Fibroblast of the aortic adventitia (primary cell): ENCODE measurements at places on chromosomes 13 and 19.

- no peak for DNase-seq
These were observed 53.0 kb downstream of the PEPD start for GRCh38 chr19:33468361-33469170.

DNA sequence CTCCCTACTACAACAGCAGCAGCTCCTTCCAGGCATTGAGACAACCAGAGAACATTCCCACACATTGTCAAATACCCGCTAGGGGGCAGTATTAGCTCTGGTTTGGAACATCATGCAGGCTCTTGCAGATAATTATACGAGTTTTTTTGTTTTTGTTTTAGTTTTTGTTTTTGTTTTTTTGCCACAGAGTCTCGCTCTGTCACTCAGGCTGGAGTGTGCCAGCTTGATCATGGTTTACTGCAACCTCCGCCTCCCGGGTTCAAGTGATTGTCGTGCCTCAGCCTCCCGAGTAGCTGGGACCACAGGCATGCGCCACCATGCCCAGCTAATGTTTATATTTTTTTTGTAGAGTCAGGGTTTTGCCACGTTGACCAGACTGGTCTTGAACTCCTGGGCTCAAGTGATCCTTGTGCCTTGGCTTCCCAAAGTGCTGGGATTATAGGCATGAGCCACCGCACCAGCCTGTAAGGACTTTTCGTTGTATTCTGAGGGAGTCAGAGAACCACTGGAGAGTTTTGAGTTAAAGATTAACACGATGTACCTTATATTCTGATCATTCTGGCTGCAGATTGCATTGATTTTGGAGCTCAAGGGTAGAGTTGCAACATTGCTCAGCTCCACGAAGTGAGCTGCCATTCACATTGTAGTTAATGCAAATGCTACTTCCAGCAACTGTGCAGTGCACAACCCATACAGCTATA, 41.7 kb upstream of the CEACAM20 start:
- peak; percentile 91 for DNase-seq

DNA sequence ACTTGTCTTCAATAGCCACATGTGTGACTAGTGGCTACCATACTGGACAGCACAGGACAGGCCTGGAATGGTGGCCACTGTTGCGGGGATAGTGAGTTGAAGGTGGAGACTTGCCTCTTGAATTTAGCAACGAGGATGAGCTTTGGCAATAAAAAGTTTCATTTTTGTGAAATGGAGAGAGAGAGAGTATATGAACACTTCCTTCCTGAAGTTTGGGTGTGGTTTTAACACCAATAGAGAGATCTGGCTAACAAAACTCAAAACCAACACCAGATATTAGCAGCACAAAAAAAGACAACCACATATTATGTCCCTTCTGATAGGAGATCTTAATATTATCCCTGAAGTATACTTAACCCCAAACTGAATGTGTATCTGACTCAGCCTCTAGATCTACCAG, 6.3 kb upstream of the LRFN3 start:
- no peak for DNase-seq

DNA sequence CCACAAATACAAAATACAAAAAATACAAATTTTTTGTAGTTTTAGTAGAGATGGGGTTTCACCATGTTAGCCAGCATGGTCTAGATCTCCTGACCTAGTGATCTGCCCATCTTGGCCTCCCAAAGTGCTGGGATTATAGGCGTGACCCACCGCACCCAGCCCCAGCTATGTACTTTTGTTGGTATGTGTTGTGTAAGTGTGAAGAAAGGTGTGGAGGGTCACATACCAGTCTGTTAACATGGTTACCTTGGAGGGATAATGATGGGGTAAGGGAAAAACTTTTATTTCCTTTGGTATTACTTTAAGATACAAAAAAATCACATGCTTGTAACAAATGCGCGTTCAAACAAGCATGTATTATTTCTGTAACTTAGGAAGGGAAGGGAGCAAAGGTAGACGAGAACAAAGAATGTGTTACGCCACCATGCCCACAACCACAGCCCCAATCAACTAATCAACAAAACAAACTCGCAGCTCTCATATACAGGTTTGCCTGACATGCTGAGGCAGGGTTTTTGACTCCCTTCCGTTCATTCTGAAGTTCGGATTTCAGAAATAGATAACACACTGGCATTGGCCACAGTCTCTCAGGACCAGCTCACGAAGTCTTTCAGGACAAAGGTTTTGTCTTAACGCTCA, 13.5 kb upstream of the VWA8 start:
- DNase-seq = no peak

- no peak for DNase-seq
These were observed 3.6 kb upstream of the REXO1 start for GRCh38 chr19:1851654-1852580.

DNA sequence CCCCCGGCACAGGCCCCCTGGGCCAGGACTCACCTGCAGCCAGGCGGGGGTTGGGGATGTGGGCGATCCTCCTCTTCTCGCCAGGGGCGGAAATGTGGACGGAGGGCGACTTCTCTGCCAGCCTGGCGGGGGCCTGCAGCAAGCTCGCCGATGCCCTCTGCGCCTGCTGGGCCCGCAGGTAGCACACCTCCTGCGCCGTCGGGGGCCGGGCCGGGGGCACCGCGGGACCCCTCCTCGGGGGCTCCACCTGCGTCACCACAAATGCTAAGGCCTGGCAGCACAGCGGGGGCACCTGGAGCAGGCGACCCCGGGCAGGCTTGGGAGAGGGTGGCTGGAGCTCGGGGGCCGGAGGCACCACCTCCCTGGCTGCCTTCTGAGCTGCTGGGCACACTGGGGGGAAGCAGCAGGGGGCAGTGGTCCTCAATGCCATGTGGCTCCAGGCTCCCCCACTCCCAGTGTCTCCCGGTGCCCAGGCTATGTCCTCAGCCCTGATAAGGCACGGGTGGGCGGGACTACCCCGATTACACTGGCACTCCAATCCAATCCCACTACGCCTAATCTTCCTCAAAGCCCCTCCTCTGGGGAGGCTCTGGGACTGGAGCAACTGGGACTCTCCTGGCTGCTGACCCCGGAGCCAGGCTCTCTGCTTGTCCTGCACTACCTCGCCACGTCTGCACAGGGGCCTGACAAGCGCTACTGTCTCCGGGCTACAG, 11.6 kb upstream of the ATP8B3 start:
- no peak for DNase-seq

DNA sequence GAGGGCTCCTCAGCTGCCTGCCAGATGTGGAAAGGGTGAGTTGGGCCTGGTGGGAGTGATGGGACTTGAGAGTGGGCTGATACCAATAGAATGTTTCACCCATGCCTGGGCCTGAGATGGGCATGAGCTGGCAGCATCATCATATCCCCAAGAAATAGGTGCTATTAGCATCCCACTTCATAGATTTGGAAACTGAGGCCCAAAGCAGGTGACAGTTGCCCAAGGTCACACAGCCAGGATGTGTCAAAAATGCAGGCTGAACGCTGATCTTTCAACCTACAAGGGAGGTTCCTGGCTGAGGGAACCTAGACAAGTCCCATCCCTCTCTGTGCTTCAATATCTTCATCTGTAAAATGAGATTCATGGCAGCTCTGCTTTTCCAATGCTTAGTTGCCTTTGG, 4.6 kb downstream of the SYDE1 start:
- no peak for DNase-seq

- no peak for DNase-seq
These were observed 97.5 kb downstream of the SLC10A2 start for GRCh38 chr13:102968572-102969228.

GRCh38 chr13:74978591-74978990, 503.4 kb downstream of the TBC1D4 start:
- no peak for DNase-seq

GRCh38 chr13:110689711-110690110, 16.2 kb downstream of the CARS2 start:
- no peak for DNase-seq

DNA sequence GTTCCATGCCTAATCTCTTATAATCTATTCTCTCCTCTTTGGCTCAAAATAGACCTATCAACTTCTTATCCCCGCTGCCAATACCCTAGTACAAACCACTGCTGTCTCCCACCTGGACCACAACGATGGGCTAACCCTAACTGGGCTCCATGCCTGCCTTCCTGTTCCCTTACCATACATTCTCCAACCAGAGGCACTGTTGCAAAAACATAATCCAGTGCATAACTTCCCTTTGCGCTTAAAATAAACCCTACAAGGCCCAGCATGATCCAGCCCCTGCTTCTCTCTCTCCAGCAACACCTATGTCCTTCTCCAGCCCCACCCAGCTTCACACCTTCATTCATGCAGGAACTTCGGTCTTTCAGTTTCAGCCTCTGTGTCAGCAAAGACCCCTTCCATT, 27.4 kb upstream of the CEBPA start:
- no peak for DNase-seq

DNA sequence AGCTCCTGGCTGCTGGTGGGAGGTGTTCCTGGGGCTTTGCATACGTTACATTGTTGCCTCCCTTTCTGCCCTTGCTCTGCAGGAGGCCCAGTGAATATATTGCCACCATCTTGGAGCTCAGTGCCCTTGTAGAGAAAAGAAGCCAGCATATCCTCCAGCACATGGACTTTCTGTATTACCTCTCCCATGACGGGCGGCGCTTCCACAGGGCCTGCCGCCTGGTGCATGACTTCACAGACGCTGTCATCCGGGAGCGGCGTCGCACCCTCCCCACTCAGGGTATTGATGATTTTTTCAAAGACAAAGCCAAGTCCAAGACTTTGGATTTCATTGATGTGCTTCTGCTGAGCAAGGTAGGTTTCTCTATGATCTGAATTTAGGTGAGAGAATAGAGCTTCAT, 10.5 kb downstream of the CYP4F12 start:
- DNase-seq = no peak

GRCh38 chr13:99894840-99895443, 76.6 kb downstream of the ZIC5 start:
- no peak for DNase-seq

DNA sequence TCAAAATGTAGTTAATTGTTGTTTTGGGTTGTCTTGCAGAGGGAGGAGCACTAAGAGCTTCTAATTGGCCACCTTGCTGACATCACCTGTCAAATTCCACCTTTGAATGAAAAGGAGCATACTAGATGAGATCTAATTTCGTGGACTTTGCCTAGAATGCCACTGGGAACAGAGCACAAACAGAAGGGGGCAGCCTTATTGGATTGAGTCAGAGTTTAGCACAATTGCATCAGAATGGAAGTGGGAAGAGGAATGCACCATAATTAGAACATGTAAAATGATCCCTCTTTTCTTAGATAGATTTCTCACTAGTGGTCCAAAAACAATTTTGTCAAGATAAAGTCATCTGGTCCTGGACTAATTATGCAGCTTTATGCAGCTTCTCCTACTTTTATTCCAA, 1552.2 kb downstream of the PCDH9 start:
- peak; percentile 42 for DNase-seq

- DNase-seq = peak; percentile 95
These were observed 36.8 kb downstream of the ACTN4 start for GRCh38 chr19:38684078-38684861.

DNA sequence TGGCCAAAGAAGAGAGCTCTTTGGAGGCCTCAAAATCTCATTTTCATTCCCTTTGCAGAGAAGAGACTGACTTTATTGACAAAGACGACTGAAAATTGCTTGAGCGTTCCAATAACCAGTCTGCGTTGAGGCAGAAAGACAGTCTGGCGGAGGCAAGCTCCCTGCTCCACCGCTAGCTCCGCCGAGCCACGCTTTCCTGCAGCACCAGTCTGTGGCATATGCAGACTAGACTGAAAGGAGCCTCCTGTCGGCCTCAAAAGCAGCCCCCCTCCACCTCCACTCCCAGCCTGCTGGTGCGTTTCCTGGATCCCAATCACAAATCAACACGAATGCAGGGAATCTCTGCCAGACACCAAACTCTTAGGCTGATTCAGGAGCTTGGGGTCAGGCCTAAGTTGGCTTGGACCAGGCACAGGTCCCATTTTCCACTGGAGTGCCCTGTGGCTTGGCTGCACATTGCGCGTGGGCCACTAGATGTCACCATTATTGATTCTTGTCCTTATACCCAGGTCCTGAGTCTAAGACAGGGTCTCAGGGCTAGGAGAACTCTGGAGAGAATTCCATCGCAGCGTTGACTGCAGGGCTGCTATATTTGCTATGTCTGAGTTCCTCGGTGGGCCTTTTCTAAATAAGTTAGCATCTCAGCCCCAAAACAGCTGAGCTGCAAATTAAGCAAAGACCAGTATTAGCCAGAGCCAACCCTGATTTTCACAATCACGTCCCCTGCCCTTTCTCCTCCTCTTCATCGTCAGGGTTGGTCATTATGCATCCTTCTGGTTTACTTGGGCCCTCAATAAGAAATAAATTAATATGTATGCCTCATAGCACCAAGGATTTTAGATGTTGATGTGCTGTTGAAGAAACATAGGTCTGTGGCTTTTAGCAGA, 5.2 kb upstream of the ZNF507 start:
- DNase-seq = peak; percentile 43

DNA sequence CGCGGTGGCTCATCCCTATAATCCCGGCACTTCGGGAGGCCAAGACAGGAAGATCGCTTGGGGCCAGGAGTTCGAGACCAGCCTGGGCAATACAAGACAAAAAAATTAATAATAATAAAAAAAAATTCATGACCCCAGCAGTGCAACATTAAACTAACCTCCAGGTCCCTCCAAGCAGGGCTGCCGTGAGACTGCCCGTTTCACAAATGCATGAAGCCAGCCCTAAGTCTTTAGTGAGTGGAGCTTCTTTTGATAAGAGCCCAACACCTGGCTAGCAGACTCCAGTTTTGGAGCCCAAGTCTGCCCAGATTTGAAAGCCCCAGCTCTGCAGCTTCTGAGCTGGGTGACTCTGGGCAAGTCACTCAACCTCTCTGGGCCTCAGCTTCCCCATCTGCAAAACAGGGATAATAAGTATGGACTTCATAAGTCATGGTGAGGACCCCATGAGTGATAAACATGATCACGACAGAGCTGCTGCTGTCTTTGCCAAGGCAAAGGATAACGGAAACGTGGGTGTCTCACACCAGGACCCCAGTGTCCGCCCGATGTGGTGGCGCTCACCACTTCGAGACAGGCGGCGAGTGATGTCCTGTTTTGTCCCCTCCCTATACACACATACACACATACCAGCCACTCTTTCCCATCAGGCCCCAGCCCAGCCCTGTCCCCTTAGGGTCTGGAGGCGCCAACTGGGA, 38.4 kb upstream of the NANOS3 start:
- no peak for DNase-seq

- DNase-seq = no peak
These were observed 14.1 kb downstream of the PLPP2 start for GRCh38 chr19:277131-277530.
